Left kidney (tissue), 8 donors: ENCODE measurements at places on chromosomes 7 and 10.

DNA sequence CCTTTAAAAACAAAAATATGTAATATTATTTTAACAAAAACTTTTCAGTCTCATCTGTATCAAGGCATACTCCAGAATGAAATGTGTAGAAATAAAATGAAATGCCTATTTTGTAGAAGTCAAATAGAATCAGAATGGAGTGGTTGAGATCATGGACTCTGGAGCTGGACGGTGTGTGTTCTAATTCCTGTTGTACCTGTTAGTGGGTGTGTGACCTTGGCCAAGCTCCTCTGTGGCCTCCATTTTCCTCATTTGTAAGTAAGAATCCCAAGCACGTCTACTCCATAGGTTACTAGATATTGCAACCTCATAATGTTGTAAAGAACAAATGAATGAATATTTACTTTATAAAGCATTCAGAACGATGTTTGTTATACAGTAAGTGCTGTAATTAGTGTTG is 74.9 kb downstream of the HDAC9 start:
- DNase-seq: no peak

DNA sequence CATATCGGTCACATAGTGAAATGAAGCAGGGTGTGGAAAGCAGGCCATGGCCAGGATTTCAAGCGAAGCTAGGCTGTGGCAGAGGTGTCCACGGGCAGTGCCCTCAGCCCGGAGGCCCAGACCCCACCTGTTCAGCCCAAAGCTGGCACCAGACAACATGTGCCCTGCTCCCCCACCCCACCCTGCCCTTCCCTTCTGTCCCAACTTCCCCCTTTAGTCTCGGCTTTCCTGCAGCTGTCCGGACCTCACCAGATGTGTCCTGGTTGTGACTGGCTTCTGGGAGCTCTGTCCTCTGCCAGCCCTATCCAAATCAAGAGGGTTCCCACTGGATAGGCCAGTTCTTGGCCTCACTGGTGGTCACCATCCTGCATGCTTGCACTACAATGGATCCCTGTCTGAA is 37.3 kb downstream of the ADAM12 start:
- no peak for DNase-seq

GRCh38 chr10:77641344-77641743 is 3.7 kb upstream of the KCNMA1 start:
- no peak for DNase-seq

DNA sequence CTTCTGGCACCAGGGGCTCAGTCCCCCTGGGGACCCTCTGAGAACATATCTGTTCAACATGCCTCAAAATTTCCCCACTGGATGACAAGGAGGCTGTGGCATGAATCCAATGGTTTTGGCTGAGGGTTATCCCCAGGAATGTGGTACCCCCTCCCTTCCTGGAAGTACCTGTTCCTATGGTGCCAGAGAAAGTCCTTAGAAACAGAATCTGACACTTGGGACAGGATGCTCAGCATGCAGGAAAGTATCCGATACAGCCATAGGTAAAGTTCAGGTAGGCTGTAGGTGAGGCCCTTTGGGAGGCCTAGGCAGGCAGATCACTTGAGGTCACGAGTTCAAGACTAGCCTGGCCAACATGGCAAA is 42.7 kb upstream of the A1CF start:
- no peak for DNase-seq
